ENCODE measurements at places on chromosomes 1 and 21.

GRCh38 chr1:187129132-187129531, 300.4 kb downstream of the PLA2G4A start:
- DNase-seq: no peak

DNA sequence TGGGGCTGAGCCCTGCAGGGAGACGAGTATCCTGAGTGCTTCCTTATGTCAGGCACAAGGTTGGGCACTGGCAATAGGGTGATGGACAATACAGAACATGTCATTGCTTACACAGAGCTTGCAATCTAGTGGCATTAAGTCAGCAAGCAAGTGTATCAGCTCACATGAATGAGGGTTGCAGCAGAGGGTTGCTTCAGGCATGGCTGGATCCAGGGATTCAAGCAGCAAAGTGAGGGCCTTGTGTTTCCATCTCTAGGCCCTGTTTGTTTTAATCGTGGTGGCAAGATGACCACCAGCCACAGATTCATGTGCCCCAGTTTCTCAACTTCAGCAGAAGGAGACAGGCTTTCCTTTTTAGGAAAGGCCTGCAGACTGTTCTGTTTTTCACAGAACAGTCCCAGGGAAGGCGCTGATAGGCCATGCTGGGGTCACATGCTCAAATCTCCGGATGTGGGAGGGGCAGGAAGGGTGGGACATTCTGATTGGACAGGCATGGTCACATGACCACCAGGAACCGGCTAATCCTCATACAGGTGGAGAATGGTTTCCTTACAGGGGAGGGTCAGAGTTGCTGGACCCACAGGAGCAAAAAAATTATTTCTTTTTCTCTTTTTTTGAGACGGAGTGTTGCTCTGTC, 14.4 kb downstream of the PLOD1 start:
- DNase-seq: no peak

GRCh38 chr1:93374334-93375106, 28.8 kb downstream of the DR1 start:
- no peak for DNase-seq

DNA sequence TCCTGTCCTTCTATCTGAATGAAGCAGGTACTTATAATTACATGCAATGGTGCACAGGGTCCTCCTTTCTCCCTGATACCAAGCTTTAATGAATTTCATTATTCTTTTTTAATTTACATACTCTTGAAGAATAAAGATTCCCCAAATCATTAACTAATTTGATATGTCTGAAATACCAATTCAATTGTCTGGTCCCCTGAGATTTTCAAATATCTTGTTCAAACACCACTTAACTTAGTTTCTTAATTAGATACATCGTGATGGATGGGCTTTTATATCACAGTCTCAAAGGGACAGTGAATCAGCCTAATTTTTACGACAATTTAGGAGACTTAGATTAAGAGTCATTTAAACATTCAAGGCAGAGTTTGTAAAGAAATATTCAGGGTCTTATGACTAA, 1054.6 kb downstream of the PLA2G4A start:
- no peak for DNase-seq

GRCh38 chr1:181392613-181393220, 90.6 kb upstream of the CACNA1E start:
- DNase-seq: no peak

DNA sequence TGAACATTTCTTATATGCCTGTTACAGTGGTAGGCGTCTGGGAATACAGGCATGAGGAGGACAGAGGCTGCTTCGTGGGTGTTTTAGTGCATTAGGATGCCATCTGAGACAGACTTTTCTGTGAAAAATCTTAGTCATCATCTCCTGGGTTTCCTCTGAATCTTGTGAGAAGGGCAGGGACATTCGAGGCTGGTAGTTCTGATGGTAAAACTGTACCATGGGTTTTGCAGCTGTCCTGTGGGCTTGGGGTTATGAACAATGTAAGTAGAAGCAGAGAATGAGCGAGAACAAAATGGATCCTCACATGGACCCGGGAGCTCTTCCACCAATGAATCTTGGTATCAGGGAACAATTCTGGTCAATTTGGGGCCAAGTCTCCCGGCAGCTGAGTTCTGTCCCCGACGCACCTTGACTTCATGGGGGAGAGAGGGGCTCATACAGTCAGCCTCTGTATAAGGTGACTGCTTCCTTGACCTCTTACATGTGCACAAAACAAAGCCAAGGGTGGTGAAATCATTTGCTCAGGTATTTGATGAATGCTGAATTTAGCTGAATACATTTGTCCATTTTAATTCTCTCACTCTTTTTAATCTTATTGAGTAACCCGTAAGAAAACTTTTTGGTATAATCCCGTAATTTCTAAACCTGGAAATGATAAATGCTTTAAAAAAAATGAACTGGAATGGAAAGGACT, 63.6 kb upstream of the ERRFI1 start:
- no peak for DNase-seq

GRCh38 chr1:48242141-48242736, 19.7 kb downstream of the SLC5A9 start:
- DNase-seq: no peak

DNA sequence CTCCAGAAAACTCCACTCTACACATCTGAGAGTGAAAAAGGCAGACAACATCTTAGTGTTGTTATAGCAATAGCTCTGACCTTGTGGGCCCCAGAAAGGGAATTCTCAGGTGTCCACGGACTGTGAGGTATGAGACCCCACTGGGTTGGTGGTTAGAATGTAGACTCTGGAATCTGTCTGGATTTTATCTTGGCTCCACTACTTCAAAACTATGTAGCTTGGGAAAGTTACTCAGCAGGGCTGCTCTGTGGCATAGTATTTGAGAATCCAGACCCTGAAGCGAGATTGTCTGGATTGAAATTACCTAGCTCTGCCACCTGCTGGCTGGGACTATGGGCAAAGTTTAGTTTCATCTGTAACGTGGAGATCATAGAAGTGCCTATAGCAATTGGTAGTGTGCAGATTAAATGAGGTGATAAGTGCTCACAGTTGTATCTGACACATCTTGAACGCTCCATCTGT, 25.8 kb downstream of the PRDM2 start:
- DNase-seq: no peak

- no peak for DNase-seq
Measured at GRCh38 chr1:216531263-216532239, 108.3 kb upstream of the USH2A start.

- no peak for DNase-seq
Measured at GRCh38 chr1:111099289-111099688, 40.6 kb downstream of the DRAM2 start.

DNA sequence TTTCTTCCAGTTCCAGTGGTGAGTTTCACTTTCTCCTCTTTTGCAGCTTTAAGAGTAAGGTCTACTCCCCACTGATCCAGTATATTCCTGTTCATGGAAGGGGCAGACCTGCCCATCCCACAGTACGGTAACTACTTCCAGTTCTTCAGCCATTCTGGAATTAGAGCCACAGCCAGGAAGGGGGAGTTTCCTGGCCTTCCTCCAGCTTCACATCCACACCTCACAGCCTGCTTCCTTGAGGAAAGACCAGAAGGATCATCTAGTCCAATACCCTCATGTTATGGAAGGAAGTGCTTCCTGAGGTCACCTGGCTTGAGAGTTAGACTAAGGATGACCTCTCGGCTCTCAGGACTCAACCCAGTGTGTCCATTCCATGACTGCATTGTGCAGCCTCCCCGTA, 597.8 kb downstream of the KIF26B start:
- no peak for DNase-seq

- DNase-seq: no peak
Measured at GRCh38 chr1:47238935-47239592, 7.0 kb upstream of the TAL1 start.

GRCh38 chr1:68131261-68131660, 80.8 kb upstream of the DIRAS3 start:
- DNase-seq: no peak

DNA sequence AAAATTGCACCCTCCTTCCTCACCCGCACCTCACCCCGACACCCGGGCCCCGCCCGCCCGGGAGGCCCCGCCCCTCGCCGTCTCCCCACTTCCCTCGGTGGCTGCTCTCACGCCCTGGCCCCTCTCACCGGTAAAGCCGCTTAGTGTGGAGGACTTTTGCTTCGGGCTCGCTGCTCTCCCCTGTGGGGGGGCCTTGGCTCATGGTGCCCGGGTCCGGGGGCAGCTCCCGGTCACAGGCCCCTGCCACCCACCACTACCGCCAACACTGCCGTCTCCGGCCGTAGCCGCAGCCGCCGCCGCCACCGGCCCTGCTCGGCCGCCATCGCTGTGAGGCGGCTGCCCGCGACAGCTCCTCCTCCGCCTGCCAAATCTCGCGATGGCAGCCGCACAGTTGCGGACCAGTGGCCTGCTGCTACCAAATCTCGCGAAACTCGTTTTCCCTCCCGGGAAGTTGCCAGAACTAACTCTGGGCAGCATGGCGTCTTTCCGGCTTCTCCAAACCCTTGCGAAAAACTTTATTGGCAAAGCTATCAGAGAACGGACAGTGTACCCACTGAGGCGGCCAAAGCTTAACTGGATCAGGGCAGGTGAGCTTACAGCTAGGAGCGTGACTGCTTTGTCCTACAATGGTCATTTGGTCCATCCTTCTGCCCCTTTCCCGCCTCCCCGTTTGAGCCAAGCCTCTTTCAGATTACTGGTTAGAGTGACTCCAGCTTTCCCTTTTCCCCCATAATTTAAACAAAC, at the start of gene SMG5:
Gene SMG5 (minus strand): TSS at position 347 of the 744 bp plus-strand sequence. CDS start 145 bp downstream, at position 202.
- DNase-seq: peak; percentile 92

- DNase-seq: no peak
Measured at GRCh38 chr1:183138301-183138700, 47.8 kb upstream of the LAMC2 start.

DNA sequence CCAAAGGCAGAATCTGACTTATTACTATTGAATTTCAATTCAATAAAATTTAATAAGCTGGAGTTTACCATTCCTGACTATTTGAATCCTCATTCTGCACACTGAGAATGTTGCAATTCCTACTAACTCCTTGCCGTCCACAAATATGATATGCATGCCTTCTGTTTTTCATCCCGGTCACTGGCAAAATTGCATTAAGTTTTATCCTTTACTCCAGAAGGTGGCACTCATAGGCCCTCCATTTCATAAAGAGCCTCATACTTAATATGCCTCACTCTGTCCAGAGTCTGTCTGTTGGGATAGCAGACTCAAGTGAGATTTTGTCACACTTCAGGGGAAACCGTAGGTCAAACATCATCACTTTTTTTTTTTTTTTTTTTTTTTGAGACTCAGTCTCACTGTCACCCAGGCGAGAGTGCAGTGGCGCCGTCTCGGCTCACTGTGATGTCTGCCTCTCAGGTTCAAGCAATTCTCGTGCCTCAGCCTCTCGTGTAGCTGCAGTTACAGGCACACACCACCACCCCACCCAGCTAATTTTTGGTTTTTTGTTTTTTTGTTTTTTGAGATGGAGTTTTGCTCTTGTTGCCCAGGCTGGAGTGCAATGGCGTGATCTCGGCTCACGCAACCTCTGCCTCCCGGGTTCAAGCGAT, 27.3 kb downstream of the F11R start:
- DNase-seq: no peak

DNA sequence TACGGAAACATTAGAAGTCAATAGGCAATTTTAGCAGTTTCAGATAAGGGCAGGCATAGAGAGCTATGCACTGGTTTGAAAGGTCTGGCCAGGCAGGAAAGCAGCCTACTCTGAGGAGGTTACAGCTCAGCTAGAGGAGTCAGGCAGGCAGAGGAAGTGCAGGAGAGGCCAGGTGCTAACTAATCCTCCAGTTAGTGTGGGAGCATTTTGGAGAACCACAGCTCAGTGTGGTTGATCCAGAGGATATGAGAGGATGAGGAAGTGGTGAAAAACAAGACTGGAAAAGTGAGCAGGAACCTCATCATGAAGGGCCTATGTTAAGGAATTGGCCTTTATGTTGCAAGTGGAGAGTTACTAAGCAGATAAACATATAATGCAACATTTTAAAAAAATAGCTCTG, 282.4 kb upstream of the SGIP1 start:
- no peak for DNase-seq

GRCh38 chr1:160862203-160863060, at the start of gene CD244:
CD244 (minus strand) TSS chr1:160862887; CDS start chr1:160862677, 210 bp downstream.
- no peak for DNase-seq

DNA sequence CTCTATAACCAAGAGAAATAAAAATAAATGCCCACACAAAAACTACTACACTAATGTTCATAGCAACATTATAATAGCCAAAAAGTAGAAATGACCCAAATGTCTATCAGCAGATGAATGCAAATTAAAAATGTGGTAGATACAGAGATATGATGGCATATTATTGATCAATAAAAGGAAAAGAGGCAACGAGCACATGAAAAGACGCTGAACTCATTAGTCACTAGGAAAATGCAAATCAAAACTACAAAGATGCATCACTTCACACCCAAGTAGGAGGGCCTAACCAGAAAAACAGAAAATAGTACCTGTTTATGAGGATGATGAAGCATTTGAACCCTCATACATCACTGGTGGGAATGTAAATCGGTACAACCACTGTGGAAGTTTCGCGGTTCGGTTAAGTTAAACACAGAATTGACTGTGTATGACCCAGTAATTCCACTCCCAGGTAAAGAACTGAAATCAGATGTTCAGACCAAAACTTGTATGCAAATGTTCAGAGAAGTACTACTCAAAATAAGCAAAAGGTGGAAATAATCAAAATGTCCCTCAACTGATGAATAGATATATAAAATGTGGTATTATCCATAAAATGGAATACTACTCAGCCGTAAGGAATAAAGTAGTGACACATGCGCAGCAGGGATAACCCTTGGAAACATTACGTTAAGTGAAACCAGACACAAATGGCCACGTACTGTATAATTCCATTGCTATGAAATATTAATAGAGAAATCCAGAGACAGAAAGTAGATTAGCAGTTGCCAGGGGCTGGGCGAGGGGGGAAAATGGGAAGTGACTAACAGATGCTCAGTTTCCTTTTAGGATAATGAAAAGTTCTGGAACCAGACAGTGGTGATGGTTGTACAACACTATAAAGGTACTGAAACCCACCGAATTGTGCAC, 3.1 kb downstream of the USP48 start:
- no peak for DNase-seq

DNA sequence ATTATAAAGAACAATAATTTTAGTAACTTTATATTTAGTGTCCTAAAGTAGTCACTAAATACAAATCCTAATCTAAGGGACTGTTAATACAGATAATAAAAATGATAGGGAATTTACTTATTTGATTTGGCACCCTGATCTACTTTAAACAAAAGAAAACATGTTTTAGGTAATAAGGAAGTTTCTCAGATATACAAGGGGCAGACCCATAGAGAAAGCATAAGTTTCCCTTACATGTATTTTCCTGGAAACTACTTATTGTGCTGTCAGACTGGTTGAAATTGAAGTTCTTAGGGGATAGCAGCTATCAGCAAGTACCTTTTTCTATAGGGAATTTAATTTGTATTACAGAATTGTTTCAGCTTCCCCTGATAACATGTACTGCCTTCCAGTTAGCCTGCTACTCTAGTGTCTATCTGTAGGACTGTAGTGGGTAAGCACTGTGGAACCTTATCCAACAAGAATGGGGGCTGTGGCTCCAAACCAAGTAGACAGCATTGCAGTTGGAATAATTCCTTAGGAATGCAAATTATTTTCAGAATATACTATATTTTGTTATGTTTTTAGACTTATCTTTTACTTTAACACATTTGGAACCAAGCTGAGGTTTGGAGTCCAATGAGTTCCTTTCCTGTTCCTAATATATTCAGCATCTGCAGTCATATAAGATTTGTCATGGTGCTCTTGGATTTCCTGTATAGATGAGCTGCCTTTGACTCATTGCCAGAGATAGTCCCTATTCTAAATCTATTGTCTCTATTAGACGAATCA, 14.7 kb downstream of the MSH4 start:
- DNase-seq: no peak

- DNase-seq: no peak
Measured at GRCh38 chr21:39660191-39660980, 47.6 kb downstream of the B3GALT5 start.

All from NCI-H1417 treated with DMSO at 0.1 percent for 48 hours (cell line).